Osteoblast (primary cell): ENCODE measurements at places on chromosomes 6 and 20.
A peak's percentile ranks its signal among the peaks of the same experiment; 100 is the strongest.

DNA sequence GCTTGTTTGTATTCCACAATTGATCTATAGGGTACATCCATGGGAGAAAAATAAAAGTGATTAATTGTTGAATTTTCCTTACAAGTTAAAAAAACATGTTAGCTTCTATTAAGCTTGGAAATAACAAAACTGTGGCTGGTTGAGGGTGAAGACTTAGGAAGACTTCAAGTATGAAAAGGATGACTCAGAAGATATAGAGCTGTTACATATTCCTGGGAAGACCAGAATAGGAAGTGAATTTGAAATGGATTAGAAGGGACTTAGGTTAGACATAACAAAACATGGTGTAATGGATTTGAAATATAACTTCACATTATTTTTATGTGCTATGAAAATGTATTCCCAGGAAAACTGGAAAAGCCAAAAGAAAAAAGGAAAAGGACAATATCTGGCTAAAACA lies 732.2 kb downstream of the HDGFL1 start:
- no peak for DNase-seq

DNA sequence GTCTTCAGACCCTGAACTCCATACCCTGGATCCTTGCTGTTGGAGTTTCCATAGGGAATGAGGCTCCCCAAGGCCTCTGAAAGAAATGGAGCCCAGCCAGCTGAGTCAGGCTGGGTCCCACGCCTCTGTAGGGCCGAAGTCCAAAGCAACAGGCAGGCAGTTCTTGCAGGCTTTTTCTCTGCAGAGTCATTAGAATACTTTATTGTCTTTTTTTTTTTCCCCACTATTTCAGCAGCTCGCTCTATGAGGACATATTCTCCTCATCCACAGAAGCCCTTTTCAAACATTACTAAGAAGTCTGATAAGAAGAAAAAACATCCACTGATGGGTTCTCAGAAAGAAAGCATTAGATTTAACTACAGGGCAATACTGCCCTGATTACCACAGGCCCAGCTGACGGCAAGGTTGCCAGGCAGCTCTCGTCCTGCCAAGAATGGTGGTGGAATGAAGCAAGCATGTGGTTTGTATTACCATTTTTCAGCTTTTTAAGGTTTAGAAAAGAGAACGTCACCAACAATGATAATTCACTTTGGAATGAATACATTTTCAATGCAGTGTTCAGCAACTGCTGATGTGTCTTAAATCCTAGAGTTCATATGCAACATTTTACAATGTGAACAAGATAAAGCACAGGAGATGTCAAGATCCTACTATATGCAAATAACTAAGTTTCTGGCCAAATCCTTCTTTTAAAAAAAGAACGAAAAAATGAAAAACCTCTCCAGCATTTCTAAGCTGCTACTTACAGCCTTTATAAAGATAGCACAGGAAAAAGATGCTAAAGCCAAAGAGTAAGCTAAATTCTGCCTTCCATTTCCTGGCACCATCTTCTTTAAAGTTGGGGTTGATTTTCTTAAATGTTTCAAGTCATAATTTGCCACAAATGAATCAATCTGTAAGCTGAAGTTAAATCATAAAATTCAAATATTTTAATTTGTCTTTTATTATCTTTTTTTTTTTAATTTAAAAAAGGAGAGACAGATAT lies 223.6 kb upstream of the CITED2 start:
- peak; percentile 72 for DNase-seq

- no peak for DNase-seq
Observed at GRCh38 chr20:7714549-7714948, 225.7 kb downstream of the HAO1 start.

GRCh38 chr6:83430611-83431544 lies at the start of gene ME1:
ME1 (minus strand) TSS chr6:83431051; CDS start chr6:83430954, 97 bp downstream.
- DNase-seq = peak; percentile 92

GRCh38 chr6:129369737-129370136 lies 340.2 kb downstream of the ARHGAP18 start:
- DNase-seq = no peak

GRCh38 chr20:53080969-53081871 lies 109.1 kb downstream of the TSHZ2 start:
- DNase-seq = no peak

DNA sequence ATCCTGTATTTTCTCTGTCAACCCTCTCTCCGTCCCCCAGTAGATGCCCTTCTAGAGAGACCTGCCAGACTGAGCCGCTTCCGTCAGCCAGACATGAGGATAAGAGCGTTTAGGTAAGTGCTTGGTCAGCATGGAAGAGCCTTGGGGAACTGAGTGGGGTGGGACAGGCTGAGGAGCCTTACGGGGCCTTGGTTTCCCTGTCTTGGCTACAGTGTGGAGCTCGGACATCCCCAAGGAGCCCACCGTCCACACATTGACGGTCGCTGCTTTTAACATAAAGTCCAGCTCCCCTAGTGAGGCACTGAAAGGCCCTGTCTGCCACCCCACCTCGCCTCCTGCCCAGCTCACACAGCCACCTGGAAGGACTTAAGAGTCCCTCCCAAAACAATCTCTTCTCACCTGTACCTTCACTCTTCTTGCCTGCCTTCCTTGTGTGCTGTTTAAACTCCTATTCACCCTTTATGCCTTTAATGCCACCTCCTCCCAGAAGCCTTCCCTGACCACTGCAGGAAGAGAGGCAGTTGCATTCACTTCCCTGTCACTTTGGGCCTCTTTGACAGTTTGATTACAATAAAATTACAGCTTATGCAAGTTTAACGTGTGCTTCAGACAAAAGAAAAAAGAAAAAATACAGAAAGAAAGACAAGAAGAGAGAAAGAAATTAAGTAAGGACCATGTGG lies 42.3 kb downstream of the PDYN start:
- DNase-seq = no peak

- no peak for DNase-seq
Observed at GRCh38 chr6:118709859-118710350, 58.5 kb upstream of the CEP85L start.

GRCh38 chr6:15312500-15312899 lies 66.6 kb downstream of the JARID2 start:
- peak; percentile 57 for DNase-seq

- no peak for DNase-seq
Observed at GRCh38 chr20:53642196-53643030, 48.8 kb upstream of the ZNF217 start.
